ENCODE measurements at places on chromosomes 5 and 9. TPM values are rescaled to one million over a fixed set of nuclear protein-coding genes. Genes with fewer than 3 reads are reported as not detected.

DNA sequence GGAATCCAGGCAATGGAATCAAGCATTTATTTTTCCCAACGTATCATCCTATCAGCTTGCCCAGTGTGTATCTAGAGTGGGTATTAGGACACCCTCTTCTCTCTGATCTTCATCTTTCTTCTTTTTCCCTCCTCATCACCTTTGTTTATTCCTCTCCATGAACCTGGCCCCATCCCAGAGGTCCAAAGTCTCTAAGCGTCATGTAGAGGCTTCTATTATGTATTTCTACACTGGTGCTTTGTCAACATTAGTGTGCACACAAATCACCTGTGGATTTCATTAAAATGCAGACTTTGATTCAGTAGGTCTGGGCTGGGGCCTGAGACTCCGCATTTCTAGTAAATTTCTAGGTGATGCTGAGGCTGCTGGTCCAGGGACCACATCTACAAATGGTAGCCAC lies 19.8 kb upstream of the PIP5K1B start:
- DNase-seq, result no peak

DNA sequence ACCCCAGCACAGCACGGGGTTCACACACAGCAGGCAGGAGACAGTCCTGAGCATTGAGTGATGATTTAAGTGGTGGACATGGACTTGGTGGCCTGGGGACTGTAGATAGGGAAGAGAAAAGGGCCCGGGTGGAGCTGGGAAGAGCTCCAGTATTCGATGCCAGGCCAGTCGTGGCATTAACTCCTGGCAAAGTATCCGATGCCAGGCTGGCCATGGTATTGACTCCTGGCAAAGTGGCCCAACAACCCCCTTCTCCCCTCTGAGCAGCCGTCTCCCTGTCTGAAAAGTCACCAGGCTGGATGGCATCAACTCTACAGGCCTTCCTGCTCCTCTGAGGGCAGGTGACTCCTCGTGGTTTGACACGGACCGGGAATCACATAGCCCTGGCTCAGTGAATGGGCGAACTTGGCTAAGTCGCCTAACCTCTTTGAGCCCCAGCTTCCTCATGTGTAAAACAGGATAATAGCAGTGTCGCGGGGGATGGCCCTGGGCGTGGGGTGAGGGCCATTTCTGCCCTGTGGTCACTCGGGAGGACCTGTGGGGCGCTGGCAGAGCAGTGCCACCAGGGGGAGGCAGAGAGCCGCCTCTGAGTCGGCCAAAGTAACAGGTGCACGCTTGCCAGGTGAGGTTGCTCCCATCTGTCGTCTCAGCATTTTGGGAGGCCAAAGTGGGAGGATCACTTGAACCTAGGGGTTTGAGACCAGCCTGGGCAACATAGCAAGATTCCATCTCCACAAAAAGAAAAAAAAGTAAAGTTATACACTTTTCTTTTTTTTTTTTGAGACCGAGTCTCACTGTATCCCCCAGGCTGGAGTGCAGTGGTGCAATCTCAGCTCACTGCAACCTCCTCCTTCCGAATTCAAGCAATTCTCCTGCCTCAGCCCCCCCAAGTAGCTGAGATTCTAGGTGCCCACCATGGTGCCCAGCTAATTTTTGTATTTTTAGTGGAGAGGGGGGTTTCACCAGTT lies 5.7 kb upstream of the SEC16A start:
- DNase-seq, result peak; percentile 84

The PLAC8L1 gene
- 2.0 TPM for total RNA-seq

The HEMGN gene
- total RNA-seq, result not detected

The UBE2R2 gene
- 72.0 TPM for total RNA-seq

- DNase-seq, result no peak
Observed at GRCh38 chr5:102760815-102761214, 5.7 kb downstream of the PAM start.

The NFIL3 gene
- 21.7 TPM for total RNA-seq

The PDE6A gene
- not detected for total RNA-seq

- no peak for DNase-seq
Observed at GRCh38 chr9:13717322-13718054, 438.0 kb upstream of the MPDZ start.

The TRPM6 gene
- total RNA-seq, result 0.20 TPM

GRCh38 chr5:168642019-168642418 lies 62.9 kb upstream of the PANK3 start:
- no peak for DNase-seq

The PAIP2 gene
- 97.4 TPM for total RNA-seq

The ARID3C gene
- 12.0 TPM for total RNA-seq

GRCh38 chr5:96259151-96259772 lies 173.8 kb downstream of the PCSK1 start:
- DNase-seq, result no peak

- DNase-seq, result no peak
Observed at GRCh38 chr9:35800530-35800929, 9.1 kb downstream of the NPR2 start.

The FKBP15 gene
- 26.9 TPM for total RNA-seq

DNA sequence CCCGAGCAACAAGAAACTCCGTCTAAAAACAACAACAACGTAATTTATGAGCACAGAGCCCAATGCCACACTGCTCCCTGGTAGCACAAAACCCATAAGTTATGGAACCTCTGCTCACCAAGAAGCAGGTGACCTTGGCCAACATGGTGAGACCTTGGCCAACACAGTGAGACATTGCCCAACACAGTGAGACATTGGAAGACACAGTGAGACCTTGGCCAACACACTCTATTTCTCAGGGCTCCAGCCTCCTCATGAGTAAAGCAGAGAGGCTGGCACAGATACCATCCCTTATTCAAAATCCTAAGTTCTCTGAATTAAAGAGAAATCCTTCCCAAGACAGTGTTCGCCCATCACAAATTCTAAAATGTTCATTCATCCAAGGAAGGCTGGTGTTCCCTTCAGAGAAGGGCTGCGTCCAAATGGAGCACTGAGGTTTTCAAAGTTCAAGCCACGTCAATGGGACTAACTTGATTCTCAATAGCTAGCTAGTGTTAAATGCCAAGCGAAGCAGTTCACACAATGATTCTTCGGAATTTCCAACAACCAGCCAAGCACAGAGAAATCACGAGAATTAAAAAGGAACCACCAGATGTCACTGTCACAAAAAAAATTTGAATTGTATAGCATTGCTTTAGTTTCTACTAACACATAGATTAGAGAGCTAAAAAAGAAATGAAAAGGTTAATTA lies 29.5 kb downstream of the TTC39B start:
- DNase-seq, result no peak

The CARD9 gene
- 1.6 TPM for total RNA-seq

GRCh38 chr5:126351153-126351552 lies 72.1 kb upstream of the GRAMD2B start:
- no peak for DNase-seq

DNA sequence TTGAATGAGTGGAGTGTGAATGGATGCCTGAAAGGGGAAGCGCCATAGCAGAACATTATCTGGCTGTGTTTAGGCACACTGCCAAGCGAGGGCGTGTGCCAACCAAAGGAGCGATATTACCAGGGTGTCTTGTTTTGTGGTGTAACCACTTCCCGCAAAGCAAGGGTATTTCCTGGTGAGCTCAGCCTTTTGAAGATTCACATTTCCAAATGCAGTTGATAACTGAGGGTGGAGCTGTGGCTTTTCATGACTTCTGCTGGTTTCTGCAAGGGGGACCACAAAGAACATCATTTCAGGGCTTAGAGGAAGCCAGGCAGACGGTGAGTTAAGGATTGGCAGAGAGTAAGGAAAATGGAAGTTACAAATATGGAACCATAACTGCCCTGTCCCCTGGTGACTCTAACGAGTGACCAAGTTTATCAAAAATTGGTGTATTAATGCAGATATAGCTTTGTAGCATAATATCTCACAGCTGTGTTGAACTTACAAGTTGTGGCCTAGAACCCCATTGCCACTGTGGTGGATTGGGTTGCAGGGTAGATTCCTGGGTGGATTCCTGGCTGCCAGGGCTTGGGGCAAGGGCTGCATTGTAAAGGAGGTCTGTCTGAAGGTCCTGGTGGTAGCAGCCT lies 71.4 kb downstream of the RALGPS1 start:
- no peak for DNase-seq

GRCh38 chr5:180180421-180180820 lies 28.6 kb downstream of the RASGEF1C start:
- DNase-seq, result no peak

The PPP2R2B gene
- total RNA-seq, result 1.8 TPM

DNA sequence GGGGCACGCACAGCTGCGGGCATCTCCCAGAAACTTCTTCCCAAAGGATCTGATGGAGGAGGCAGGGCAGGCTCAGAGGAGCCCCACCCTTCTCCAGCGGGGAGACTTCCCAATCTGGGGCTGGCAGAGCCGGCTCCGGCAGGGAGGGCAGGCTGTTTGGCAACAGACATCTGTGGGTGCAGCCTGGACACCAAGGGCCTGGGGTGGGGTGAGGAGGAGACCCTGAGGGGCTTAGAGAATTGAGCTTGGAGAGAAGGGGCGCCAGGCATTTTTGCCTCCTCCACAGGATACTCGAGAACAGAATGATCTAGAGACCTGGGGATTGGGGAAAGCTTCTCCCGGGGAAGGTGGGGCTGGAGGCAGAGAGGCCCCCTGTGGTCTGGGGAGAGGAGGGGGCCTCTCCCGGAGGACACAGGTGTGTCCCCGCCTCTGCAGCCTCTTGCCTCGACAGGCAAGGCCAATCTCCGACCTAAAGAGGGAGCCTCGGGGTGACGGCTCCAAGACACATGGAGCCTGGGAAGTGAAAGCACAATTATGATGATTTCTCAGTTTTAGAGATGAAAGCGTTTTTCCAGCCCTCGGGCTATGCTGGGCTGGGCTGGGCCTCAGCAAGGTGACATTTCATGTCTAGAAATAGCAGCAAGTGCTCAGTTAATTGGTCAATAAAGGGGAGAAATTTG lies 8.4 kb downstream of the LHX3 start:
- DNase-seq, result no peak

The ORM2 gene
- total RNA-seq, result 3.2 TPM

The SLC36A2 gene
- not detected for total RNA-seq

The RAD50 gene
- 52.4 TPM for total RNA-seq

- DNase-seq, result no peak
Observed at GRCh38 chr5:172166030-172166826, 21.8 kb downstream of the STK10 start.

DNA sequence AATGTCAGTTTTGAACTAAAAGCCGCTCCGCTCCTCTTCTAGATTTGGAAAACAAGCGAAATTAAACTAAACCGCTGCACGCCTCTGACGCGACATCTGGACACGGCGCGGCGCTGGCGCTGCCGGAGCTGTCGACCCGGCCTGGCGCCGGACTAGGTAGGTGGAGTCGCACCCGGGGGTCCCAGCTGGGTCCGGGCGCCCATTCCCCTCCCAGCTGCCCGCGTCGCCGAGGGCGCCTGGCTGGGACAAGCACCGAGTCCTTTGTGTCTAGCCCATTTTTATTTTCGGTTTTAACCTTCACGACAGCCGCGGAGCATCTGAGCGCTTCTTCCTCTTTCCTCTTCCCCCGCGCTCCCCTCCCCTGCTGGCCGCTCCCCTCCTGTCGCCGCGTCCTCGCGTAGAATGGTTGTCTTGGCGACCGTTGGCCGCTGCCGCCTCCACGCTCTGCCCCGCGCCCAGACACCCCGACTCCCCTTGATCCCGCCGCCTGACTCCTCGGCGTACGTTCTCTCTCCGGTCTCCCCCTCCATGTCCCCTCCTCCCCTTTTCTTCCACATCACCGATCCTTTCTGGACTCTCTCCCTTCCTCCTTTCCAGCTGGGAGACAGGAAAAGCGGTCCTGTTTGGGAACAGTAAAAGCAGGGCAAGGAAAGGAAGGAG lies 545 bp downstream of the CDKN2B-AS1 start:
- DNase-seq, result no peak

DNA sequence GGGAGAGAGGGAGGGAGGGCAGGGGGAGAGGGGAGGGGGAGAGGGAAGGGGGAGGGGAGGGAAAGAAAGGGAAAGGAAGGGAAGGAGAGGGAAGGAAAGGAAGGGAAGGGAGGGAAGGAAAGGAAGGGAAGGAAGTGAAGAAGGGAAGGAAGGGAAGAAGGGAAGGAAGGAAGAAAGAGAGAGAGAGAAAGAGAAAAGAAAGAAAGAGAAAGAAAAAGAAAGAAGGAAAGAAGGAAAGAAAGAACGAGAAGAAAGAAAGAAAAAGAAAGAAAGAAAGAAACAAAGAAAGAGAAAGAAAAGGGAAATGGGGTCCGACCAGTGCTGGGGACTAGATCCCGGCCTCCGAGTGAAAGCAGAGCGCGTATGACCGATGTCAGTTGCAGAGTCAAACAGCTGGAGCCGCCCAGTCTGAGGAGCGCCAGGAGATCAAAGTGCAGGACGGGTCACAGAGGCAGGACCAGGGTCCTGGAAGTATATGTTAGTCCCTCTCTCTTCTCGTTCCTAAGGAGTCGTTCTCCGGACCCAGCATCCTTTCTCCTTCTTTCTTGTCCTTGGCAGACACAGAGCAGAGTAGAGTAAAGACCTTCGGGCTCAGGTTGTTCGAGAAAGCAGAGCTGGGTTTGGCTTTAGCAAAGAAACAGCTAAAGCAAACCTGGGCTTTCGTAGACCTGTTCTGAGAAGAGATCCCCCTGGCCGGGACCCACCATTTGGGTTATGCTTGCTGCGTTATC lies 305.4 kb upstream of the MSX2 start:
- no peak for DNase-seq

- no peak for DNase-seq
Observed at GRCh38 chr9:27496135-27496504, 28.0 kb upstream of the IFNK start.

DNA sequence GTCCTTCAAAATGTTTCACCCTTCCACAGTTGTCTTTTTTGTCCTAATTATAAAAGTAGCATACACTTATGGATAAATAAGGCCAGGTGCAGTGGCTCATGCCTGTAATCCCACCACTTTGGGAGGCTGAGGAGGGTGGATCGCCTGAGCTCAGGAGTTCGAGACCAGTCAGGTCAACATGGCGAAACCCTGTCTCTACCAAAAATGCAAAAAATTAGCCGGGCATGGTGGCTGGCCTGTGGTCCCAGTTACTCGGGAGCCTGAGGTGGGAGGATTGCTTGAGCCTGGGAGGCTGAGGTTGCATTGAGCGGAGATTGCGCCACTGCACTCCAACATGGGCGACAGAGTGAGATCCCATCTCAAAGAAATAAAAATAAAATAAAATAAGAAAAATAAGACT lies 1.6 kb downstream of the C5orf52 start:
- no peak for DNase-seq

DNA sequence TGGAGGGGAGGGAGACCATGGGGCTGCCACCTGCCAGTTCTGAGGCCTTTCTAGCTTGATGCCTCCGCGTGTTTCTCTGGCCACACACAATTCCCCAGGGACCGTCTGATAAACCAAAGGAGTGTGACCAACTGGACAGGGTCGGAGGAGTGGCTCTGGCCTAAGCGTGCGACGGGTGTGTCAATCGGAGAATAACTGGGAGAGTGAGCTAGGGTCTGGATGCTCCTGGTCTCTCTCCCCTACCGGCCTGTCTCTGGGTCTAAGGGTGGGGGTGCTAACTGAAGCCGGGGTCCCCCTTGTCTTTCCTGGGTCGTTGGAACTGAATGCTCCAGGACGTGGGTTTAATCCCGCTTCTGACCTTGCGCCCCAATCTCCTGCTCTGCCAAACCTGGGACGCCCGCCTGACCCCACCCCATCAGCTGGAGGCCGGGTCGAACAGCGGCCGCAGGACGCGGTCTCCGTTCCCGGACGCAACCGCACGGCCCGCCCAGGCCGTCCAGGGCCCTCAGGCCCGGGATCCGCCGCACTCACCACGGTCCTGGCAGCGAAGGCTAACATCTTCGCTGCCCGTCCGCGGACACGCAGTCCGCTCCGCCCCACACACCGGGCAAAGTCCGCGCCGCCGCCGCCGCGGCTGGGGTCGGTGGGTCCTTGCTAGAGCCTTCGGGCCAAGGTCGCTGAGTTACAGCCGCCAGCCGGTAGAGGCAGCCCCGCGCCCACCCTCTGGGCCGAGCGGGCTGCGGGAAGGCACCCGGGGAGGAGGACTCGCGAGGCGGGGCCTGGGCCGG lies 447 bp downstream of the CRAT start:
- DNase-seq, result no peak

GRCh38 chr5:176866707-176867310 lies 32.3 kb downstream of the HK3 start:
- DNase-seq, result no peak

Data from progenitor cell of endocrine pancreas (in vitro differentiated cells).